Psoas muscle (tissue), 8 donors: ENCODE measurements at places on chromosomes 16 and 17.

- no peak for DNase-seq
These were observed 12.2 kb upstream of the AKTIP start for GRCh38 chr16:53515259-53515658.

- DNase-seq: peak; percentile 80
These were observed 49.4 kb upstream of the SREBF1 start for GRCh38 chr17:17886226-17886625.

- no peak for DNase-seq
These were observed 1336.7 kb downstream of the CDH11 start for GRCh38 chr16:63785170-63785569.

DNA sequence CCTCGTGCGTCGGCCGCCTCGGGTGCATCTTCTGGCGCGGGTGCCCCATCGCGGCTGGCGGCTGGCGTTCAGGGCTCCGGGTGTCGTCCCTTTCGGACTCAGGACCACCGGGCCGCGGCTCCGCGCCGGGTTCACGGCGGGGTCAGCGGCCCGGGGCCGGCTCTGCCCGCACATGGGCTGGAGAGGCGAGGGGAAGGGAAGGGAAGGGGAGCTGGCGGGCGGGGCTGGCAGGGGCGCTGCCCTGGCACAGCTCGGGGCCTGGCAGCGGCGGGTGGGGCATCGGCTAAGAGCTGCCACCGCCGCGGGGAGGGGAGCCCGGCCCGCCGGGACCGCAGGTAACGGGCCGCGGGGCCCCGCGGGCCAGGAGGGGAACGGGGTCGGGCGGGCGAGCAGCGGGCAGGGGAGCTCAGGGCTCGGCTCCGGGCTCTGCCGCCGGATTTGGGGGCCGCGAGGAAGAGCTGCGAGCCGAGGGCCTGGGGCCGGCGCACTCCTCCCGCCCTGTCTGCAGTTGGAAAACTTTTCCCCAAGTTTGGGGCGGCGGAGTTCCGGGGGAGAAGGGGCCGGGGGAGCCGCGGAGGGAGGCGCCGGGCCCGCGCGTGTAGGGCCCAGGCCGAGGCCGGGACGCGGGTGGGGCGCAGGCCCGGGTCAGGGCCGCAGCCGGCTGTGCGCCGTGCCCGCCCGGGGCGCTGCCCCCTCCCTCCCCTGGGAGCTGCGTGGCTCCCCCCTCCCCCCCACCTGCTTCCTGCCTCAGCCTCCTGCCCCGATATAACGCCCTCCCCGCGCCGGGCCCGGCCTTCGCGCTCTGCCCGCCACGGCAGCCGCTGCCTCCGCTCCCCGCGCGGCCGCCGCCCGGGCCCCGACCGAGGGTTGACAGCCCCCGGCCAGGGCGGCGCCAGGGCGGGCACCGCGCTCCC, 646 bp downstream of the HIC1 start:
- peak; percentile 39 for DNase-seq

DNA sequence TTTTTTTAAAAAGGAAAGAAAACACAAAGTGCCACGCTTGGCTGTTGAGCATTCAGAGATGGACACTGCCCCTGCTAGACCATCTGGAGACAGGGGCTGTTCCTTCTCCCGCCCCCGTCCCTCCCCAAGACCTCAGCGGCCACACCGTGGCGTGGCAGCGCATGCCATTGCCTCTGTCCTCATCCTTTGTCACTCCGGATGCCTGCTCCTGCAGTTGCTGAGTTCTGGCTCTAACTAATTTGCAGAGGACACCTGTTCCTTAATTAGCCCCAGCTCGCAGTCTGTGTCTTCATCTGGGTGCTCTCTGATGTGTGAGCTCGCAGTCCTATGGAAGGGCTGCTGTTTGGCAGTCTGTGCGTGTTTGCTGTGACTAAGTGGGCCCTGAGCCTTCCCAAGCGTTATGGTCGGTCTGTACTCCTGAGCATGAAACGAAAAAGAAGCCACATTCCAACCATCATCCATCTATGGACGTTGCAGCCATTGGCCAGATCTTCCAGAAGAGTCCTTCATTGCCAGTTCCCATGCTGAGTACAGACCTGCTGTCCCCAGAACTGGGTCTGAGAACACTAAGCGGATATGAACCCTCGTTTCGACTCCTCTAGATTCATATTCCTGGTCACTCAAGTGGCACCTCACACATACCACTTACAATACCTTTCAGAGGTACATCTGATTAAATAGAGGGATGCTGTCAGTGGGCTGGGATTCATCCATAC, 40.9 kb upstream of the NAT9 start:
- DNase-seq: no peak

- no peak for DNase-seq
These were observed 42.9 kb downstream of the LDHD start for GRCh38 chr16:75073545-75074303.

DNA sequence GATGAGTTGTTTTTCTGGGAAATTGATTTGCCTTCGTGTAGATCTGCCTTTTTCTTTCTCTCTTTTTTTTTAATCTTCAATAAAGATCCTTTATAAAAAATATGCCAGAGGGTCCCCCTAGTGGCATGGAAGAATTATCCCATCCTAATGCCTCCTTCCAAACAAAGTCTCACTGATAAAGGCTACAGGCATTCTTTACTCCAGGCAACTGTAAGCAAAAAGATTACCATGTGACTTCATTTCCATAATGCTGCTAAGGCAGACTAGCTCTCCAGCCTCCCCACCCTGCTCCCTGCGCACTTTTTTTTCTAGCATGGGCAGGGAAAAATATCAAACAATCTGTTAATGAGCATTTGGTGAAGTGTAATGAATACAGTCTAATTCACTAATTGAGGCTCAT, 220.2 kb upstream of the CDH8 start:
- DNase-seq: no peak

GRCh38 chr17:13702266-13702665, 100.5 kb upstream of the HS3ST3A1 start:
- no peak for DNase-seq

DNA sequence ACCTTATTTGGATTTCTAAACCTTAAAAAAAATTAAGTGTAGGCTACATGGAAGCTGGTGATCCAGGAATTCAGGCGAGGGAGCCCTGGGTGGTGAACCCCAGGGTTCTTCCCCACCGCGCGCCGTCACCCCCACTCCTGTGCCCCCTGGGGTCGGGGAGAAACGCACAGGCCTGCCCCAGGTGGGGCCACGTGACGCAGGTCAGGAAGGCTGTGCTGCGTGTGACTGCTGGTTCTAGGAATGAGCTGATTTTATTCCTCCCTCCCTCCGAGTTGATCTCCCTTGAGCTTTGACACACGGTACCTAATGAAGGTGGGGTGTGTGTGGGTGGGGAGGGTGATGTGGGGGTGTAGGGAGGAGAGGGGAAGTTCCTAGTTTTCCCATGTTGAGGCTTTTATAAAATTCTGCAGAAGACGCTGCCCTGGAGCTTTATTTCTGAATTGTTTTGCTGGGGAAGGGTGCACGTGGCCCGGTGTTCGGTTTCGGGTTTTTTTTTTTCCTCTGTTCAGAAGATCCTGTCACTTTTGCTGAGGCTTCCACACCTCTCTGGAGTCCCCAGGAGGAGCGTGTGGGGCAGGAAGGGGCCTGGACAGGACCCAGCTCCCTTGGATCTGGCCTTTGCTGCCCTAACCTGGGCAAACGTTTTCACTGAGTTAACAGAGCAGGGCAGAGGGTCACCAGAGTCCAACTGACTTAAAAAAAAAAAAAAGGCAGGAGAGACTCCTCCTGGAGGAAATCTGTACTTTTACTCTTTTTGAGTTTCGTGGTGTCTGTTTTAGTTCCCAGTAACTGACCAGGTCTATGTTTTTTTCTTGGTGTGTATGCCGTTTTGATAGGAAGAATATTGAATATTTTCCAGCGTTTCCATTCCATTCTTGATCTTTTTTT, 55.8 kb upstream of the GSE1 start:
- no peak for DNase-seq

GRCh38 chr17:39568702-39569101, 39.0 kb downstream of the NEUROD2 start:
- DNase-seq: no peak

- DNase-seq: no peak
These were observed 7.7 kb upstream of the PCTP start for GRCh38 chr17:55743103-55743679.

GRCh38 chr16:4213737-4214136, 28.1 kb downstream of the SRL start:
- DNase-seq: no peak
